Stimulated activated CD4-positive, alpha-beta T cell treated with anti-CD3 and anti-CD28 coated beads, Interleukin-12 subunit alpha, Interleukin-12 subunit beta, amount 100 ng/mL, for 48 hours (primary cell): ENCODE measurements at places on chromosomes 6 and 20.

- DNase-seq = no peak
Measured at GRCh38 chr6:161882196-161882765, 608.4 kb upstream of the AGPAT4 start.

DNA sequence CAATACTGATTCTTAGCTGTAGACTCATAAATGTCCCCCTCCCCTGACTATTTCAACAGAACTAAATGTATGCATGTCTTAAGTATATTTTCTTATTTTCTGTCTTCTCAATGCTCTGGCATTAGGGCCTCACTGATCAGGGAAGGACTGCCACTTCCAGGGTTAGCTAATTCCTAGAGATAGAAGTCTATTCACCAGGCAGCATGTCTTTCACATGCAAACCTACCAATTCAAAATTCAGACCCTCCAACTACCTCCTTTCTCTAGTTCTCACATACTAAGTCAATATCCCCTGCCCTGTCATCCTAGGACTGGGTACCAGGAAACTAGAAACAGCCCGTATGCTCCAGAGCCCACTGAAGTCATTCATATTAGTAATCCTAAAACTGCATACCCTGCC lies 132.3 kb downstream of the RALGAPA2 start:
- DNase-seq = no peak

- DNase-seq = no peak
Measured at GRCh38 chr6:141677598-141678211, 455.0 kb upstream of the GJE1 start.

- no peak for DNase-seq
Measured at GRCh38 chr6:34816635-34817301, 24.9 kb downstream of the BLTP3A start.

DNA sequence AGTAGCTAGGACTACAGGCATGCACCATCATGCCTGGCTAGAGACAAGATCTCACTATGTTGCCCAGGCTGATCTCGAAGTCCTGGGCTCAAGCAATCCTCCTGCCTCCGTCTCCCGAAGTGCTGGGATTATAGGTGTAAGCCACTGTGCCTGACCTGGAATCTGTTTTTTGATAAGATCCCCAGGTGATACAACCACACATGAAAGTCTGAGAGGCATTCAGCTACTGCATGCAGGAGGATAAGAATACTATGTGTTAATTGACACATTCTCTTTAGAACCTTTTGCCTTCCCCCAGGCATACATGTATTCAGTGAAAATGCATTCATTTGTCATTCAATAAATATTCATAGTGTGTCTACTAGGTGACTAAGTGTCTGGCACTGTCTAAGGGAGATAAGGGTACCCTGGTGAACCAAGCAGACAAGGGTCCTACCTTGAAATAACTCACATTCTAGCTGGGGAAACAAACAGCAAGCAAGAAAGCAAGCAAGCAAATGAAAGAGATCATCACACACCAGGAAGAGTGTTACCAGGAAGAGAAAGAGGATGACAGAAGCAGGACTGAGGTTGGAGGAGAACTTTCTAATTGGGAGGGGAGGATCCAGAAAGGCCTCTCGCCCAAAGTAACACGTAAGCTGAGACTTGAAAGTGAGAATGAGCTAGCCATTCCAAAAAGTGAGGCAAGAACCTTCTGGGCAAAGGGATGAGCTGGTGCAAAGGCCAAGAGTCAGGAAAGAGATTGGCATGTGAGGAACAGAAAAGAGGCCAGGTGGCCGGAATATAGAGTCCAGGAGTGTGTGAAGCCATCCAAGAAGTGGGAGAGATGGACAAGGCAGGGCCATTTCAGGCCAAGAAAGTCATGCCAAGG lies 6.5 kb downstream of the GFOD1 start:
- no peak for DNase-seq

DNA sequence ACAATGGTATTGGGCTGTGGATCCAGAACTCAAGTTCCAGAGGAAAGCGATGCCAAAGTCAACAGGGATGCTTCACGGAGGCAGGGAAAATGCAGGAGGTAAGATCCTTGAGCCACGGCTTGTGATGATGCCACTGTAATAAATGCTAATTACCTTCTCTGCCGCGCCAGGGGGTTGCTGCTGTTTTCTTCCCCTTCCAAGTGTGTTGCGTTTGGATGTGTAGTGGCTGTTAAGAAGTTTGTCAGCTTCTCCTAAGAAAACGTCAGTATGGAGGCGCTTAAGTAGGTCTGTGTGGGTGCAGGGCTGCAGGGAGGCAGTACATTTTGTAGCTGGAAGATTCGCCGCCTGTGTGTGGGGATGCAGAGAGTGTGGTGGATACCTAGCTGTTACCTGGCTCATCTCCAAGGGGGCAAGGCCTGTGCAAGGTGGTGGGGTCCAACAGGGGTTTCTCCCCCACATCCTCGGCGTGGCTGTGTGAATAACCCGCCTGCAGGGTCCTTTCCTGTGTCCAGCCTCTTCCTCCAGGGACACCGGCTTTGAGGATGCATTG lies 318.7 kb downstream of the CDH4 start:
- DNase-seq = no peak

- DNase-seq = no peak
Measured at GRCh38 chr6:37679539-37680476, 17.9 kb downstream of the MDGA1 start.
